ENCODE measurements at places on chromosomes 3 and 15. TPM values are rescaled to one million over a fixed set of nuclear protein-coding genes. Genes with fewer than 3 reads are reported as not detected.
A peak's percentile ranks its signal among the peaks of the same experiment; 100 is the strongest.

- peaks cover 28% of the 10 kb centered on the region for H3K4me1 ChIP-seq
- no peak overlapping the region for H3K27ac ChIP-seq
- H3K4me3 ChIP-seq = no peak overlapping the region
- no peak for DNase-seq
Measured at GRCh38 chr15:88908697-88909621, 4.2 kb downstream of the MFGE8 start.

DNA sequence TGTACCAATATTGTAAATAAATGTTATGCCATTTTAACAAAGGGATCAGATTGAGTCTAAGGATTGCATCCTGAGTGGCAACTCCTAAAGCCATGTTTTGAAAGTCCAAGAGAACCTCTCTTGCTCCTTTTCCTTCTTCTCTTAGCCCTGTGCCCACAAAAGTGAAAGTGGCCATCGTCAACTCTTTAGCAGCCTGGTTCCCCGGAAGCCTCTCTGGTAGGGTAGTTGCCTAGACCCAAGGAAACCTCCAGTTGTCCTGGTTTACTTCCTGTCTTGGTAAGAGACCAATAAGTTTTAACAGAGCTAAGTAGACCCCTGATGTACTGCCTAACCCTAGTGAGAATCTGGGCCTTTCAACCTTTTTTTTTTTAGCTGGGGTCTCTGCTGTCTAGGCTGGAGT, 10.2 kb upstream of the ITPKA start:
- peak overlapping the region; percentile 21 for H3K4me3 ChIP-seq
- DNase-seq = peak; percentile 48
- H3K4me1 ChIP-seq = peaks cover 23% of the 10 kb centered on the region
- H3K36me3 ChIP-seq = peaks cover 24% of the 10 kb centered on the region
- no peaks in the 10 kb centered on the region for H3K27me3 ChIP-seq
- peak overlapping the region; percentile 71 for H3K27ac ChIP-seq

DNA sequence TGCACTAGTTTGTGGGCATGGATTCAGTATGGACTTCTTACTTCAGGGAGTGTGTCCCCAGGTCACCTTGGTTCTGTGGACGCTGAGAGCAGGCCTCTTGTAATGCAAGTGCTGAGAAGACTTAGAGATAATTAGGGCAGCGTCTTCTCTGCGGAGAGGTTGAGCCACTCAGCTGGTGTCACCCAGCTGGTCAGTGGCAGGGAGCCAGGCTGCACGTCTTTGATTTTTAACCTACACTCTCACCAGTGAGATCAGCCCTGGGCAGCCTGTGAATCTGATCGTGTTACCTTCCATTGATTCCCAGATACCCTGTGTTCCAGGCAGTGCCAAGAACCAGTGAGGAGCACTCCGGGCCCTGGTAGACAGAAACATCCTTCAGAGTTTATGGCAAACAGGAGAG, 92.6 kb downstream of the SLCO3A1 start:
- H3K27ac ChIP-seq = no peak overlapping the region
- no peaks in the 10 kb centered on the region for H3K27me3 ChIP-seq
- no peaks in the 10 kb centered on the region for H3K36me3 ChIP-seq

DNA sequence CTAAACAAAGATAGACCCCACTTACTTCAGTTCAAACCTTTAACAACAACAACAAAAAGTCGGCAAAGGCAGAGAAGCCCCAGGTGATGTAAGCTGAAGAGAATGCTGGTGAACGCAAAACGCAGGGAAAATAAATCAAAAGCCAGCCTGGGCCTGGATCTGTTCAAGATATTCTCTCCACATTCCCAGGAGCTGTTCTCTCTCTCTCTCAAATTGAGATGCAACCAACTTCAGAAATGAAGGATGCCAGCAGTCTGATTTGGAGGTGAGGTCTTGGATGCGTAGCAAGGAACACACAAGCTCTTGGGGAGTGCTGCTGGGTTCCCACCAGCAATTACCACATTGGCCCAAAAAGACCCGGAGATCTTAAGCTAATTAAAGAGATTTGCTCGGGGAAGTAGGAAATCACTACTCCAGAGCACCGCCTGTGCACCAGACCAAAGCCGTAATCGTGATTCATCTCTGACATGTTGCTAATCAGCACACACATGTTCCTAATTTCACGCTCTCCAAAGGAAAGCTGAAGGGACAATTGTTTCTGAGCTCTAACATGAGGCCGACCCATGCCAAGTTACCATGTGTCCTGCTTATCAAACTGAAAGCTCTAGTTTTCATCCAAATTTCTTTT, 37.1 kb downstream of the IL17RD start:
- no peak for DNase-seq
- H3K4me3 ChIP-seq = no peak overlapping the region
- no peaks in the 10 kb centered on the region for H3K36me3 ChIP-seq
- no peaks in the 10 kb centered on the region for H3K4me1 ChIP-seq
- no peak overlapping the region for H3K27ac ChIP-seq

DNA sequence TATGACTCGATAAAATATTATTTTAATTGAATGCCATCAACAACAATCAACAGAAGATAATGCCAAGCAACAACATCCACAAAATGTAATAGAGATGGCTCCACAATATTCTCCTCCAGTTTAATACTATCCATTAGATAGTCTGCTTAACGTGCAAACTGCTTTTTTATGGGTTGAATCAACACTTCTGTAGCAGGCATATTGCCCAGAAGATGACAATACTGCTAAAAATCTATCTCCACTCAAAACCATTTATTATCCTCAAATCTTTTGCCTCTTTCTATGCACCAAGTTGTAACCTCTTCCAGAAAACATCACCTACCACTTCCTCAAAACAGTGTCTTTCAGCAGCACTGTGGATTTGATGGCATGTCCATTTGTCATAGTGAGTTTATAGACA, 295.7 kb upstream of the LMCD1 start:
- no peak for DNase-seq
- H3K4me3 ChIP-seq = no peak overlapping the region

GRCh38 chr3:128875556-128876120, 3.8 kb upstream of the ACAD9 start:
- no peak overlapping the region for H3K4me3 ChIP-seq
- H3K4me1 ChIP-seq = peaks cover 30% of the 10 kb centered on the region
- no peaks in the 10 kb centered on the region for H3K36me3 ChIP-seq
- no peaks in the 10 kb centered on the region for H3K27me3 ChIP-seq
- peak; percentile 84 for DNase-seq

DNA sequence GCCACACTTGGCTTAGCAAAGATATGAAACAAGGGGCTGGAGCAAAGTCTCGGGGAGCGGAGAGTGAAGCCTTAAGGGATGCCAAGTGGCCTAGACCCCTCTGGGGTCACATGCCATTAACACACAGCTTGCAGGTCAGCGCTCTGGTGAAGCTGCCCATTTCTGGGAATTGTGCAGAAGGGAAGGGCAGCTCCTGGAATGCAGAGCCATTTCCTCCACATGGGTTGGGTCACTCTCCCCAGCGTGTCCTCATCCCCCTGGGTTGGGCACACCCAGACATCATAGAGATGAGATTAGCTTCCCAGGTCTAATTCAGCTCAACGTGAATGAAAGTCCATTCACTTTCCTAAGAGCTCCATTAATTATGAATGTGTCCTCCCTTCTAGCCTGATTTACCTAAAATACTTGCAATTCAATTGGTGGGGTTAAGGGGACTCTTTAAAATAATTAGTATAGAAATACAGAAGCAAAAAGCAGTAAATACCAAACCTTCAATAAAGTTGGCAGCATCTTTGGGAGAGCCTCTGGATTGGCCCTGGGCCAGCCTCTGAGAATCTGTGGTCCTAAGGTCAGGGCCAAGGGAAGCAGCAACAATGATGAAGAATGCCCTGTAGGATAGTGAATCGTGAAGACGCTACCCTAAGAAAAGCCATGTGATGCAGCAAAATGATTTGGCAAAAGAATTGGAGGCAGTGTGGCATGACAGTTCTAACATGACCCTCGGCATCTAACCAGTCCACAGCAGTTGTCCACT, 17.8 kb downstream of the MRAS start:
- peaks cover 11% of the 10 kb centered on the region for H3K27me3 ChIP-seq
- no peaks in the 10 kb centered on the region for H3K4me1 ChIP-seq
- H3K4me3 ChIP-seq = no peak overlapping the region

DNA sequence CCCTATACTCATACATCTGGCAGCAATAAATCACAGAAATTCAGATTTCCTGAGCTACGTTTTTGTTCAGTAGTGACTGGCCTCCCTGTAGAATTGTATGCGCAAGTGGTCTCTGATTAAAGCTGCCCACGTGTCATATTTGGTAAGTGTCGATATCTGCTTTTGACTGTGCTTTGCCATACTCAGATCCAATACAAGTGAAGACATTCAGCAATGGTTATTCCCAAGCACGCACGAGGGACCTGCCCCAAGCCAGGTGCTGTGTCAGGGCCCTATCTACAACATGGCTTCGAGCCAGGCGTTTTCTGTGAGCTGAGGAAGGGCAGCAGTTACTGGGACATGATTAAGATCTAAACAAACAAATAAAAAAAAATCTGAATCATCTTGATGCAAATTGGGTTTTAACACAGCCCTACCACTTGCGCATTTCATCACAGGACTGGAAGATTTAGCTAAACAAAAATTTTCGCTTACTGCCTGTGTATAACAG, 47.2 kb upstream of the ICE2 start:
- no peaks in the 10 kb centered on the region for H3K27me3 ChIP-seq
- H3K4me1 ChIP-seq = peaks cover 73% of the 10 kb centered on the region
- peak overlapping the region; percentile 75 for H3K27ac ChIP-seq
- no peak overlapping the region for H3K4me3 ChIP-seq
- DNase-seq = peak; percentile 47
- peaks cover 51% of the 10 kb centered on the region for H3K36me3 ChIP-seq

GRCh38 chr3:101825904-101826445, 23.3 kb upstream of the NFKBIZ start:
- H3K27me3 ChIP-seq = no peaks in the 10 kb centered on the region
- H3K27ac ChIP-seq = peak overlapping the region; percentile 90
- H3K36me3 ChIP-seq = peaks cover 30% of the 10 kb centered on the region
- no peak for DNase-seq

DNA sequence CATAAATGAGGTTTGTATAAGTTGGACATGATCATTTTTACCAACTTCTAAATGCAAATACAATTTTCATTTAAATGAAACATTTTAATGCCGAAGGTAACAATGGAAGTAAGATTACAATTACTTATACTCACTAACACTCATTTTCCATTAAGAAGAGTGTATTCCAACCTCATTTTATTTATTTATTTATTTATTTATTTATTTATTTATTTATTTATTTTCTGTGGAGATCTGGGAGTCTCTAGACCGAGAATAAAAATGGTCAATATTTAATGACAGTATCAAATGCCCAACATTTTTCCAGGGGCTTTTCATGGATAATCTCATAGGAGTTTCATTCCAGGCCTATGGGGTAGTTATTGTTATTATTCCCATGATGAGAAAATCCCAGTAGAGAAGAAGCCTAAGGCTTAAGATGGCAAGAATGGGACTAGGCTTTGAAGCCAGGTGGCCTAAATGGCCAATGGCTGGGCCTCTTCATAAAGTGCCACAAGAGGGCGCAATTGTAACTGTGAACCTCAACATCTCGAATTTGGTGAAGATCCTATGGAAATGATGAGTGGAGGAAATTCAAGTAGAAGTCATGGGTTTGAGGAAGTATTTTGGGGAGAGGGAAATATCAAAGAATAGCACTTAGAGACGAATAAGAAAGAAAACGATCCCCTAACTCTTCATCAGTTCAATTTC, 21.3 kb downstream of the VGLL3 start:
- no peaks in the 10 kb centered on the region for H3K36me3 ChIP-seq
- no peak overlapping the region for H3K27ac ChIP-seq
- DNase-seq = peak; percentile 28
- no peak overlapping the region for H3K4me3 ChIP-seq
- no peaks in the 10 kb centered on the region for H3K27me3 ChIP-seq

DNA sequence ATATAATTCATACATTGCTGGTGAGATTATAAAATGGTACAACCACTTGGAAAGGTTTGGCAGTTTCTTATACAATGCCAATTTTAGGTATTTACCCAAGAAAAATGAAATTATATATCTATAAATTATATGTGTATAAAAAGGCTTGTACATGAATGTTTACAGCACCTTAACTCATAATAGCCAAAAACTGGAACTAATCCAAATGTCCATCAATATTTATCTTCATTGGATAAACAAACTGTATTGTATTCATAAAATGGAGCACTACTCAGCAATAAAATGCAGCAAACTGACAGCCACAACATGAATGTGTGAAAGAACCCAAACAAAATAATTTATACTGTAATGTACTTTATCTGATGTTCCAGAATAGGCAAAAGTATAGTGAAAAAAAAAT, 33.6 kb upstream of the EIF5A2 start:
- H3K27ac ChIP-seq = no peak overlapping the region
- no peak for DNase-seq
- no peaks in the 10 kb centered on the region for H3K36me3 ChIP-seq
- peaks cover 9% of the 10 kb centered on the region for H3K27me3 ChIP-seq
- H3K4me1 ChIP-seq = no peaks in the 10 kb centered on the region

GRCh38 chr3:163196245-163196644, 1699.6 kb downstream of the OTOL1 start:
- no peak for DNase-seq
- H3K36me3 ChIP-seq = no peaks in the 10 kb centered on the region
- H3K27me3 ChIP-seq = no peaks in the 10 kb centered on the region
- H3K4me3 ChIP-seq = no peak overlapping the region
- no peak overlapping the region for H3K27ac ChIP-seq

- H3K27ac ChIP-seq = no peak overlapping the region
- H3K4me1 ChIP-seq = peaks cover 4% of the 10 kb centered on the region
- no peak for DNase-seq
- no peak overlapping the region for H3K4me3 ChIP-seq
- no peaks in the 10 kb centered on the region for H3K36me3 ChIP-seq
Measured at GRCh38 chr3:156781310-156782230, 44.6 kb upstream of the LEKR1 start.

DNA sequence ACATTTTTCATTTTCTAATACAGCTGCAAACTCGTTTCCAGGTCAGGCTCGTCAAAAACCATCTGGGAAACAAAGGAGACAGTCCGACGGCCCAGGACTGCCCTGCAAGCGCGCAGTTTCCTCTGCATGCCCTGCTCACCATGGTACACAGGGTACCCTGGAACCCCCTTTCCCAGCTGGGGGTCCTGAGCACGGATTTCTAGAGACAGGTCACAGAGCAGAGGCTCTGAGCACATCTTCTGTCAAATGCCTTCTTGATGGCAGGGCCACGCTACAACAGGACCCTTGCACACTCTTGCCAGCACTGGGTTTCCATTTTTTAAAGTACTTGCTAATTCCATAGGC, 8.1 kb downstream of the ZXDC start:
- H3K36me3 ChIP-seq = peaks cover 64% of the 10 kb centered on the region
- H3K4me3 ChIP-seq = no peak overlapping the region
- H3K27me3 ChIP-seq = no peaks in the 10 kb centered on the region
- no peak for DNase-seq

Gene PLSCR2
- not detected for total RNA-seq

Gene NEO1
- total RNA-seq = 9.3 TPM

Gene CYP8B1
- total RNA-seq = not detected

Gene GOLGA8R
- 0.14 TPM for total RNA-seq
